Subcutaneous adipose tissue (tissue), 4 donors: ENCODE measurements at places on chromosomes 7 and 10. TPM values are rescaled to one million over a fixed set of nuclear protein-coding genes. Genes with fewer than 3 reads are reported as not detected.

INHBA gene
- total RNA-seq = 0.98 TPM

MASTL gene
- total RNA-seq = 9.0 TPM

VWA2 gene
- 0.19 TPM for total RNA-seq

TMEM196 gene
- not detected for total RNA-seq

UPK3BL2 gene
- 2.7 TPM for total RNA-seq

DNA2 gene
- total RNA-seq = 4.8 TPM

GIMAP8 gene
- total RNA-seq = 9.9 TPM

CUL2 gene
- total RNA-seq = 24.2 TPM

ZNF12 gene
- 27.2 TPM for total RNA-seq

ZNF503 gene
- 9.0 TPM for total RNA-seq

MORN4 gene
- total RNA-seq = 5.1 TPM

NUTM2E gene
- total RNA-seq = not detected

CFAP69 gene
- total RNA-seq = 30.7 TPM

OR13A1 gene
- not detected for total RNA-seq

CPN1 gene
- total RNA-seq = not detected

SFTPD gene
- 0.68 TPM for total RNA-seq

RBP3 gene
- not detected for total RNA-seq

PCDH15 gene
- total RNA-seq = not detected

AP3M1 gene
- 38.3 TPM for total RNA-seq

RAMP3 gene
- 70.2 TPM for total RNA-seq

SEC61A2 gene
- 6.3 TPM for total RNA-seq

LRRC61 gene
- 7.7 TPM for total RNA-seq

SEMA3C gene
- 174 TPM for total RNA-seq

STOX1 gene
- total RNA-seq = 32.2 TPM

SLK gene
- 73.5 TPM for total RNA-seq
